Glomerular endothelial cell (primary cell): ENCODE measurements at places on chromosomes 12 and 14.

DNA sequence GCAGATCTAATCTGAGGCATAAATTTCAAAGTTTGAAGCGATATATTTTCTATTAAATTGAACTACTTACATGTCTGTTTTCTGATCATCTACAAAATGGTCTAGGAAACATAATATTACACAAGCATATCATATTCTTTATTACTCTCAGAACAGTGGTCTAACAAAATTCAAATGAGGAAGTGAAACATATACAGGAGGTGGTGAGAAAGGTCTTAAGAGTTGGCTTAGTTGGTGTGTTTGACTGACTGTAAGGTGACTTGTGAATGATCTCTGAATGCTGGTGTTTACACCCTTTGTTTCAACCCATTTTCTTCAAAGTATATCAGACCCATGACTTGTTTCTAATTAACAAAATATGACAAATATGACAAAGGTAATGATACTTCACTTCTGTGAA is 1156.8 kb downstream of the SLC16A7 start:
- no peak for DNase-seq

GRCh38 chr14:22184157-22184829 is 404.7 kb downstream of the DAD1 start:
- DNase-seq: no peak

DNA sequence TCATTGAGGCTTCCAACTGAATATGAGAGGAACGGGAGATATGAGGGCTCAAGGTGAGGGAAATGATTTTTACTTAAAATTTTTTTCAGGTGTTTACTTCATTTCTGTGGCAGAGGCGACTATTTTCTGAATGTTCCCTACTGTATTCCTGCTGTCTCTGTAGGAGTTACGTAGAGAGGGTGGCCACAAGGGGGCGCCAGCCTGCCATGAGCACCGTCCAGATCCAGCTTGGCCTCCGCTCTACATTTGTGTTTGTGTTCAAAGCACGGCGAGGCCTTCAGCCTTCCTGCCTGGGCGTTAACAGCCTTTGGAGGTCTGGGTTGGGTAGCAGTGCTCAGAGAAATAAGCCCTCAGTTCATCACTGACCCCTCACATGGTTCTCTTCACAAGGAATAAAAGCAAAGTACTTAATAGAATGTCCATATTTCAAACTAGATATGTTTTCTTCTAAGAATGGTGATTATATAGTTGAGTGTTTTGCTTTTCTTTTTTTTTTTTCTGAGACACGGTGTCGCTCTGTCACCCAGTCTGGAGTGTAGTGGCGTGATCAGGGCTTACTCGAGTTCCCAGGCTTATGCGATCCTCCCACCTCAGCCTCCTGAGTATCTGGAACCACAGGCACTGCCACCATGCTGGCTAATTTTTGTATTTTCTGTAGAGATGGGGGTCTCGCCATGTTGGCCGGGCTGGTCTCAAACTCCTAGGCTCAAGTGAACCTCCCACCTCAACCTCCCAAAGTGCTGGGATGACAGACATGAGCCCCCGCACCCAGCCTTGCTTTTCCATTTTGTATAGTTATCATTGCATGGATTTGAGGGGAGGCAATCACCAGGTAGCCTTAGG is 22.3 kb downstream of the CKB start:
- peak; percentile 54 for DNase-seq

- no peak for DNase-seq
Observed at GRCh38 chr14:28570391-28570790, 196.2 kb upstream of the FOXG1 start.

DNA sequence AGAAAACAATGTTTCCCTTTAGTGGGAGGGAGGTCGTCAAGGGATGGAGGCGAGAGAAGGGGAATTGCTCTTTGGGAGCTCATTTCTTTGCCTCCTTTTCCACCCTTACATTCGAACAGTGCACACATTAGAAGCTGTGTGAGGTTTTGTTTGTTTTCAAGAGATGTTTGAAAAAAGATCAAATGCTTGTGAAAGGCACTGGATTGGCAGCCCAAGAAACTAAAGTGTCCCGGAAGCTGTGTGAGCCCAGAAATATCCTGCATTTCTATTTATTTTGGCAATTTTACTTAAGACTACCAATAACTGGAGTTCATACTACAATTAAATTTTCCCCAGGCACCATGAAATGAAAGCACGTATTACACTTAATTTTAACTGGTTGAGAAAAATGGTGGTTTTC is 67.0 kb downstream of the IGF1 start:
- DNase-seq: no peak

GRCh38 chr14:88818018-88818417 is 6.4 kb upstream of the TTC8 start:
- DNase-seq: no peak

- DNase-seq: no peak
Observed at GRCh38 chr12:41528874-41529273, 340.8 kb downstream of the PDZRN4 start.

DNA sequence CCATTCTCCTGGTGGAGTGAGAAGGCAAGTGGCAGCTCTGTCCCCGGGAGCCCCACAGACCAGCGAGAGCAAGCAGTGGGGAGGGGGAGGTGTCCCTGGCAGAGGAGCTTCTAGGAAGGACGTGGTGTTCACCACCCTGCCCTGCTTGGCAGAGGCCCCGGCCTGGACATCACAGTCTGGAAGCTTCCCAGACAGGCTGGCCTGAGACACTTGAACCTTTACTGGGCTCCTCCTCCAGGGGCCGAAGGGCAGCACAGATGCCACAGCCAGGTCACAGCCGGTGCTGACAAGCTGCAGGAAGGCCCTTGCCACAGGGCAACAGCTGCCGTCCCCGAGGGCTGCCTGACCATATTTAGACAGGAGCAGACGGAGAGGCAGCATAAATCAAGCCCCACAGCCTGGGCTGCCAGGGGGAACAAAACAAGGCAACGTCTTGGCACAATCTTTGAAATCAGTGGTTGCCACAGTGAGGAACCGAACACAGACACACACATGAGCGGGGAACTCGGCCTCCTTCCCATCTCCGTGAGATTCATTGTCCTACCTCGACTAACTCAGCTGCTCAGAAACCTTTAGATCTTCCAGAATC is 28.5 kb downstream of the PRIMA1 start:
- no peak for DNase-seq

DNA sequence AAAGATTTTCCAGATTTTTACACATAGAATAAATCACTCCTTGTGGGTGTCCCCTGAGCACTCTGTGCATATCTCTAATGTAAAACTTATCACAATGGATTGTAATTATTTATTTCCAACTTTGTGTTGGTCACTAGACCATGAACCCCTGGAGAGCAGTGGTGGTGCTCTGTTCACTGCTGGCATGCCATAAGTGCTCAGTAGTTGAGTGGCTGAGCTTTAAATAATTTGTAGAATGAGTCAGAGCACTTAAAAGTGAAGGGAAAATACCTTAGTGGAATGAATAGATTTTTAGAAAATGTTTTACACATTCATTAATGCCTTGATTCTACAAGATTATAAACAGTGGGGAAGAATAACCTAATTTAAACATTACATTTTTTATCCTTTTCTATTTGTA is 6.3 kb downstream of the MGAT4C start:
- DNase-seq: no peak

- no peak for DNase-seq
Observed at GRCh38 chr12:6941782-6942181, 1.8 kb upstream of the RNU7-1 start.

GRCh38 chr14:105223770-105224544 is 24.4 kb upstream of the BTBD6 start:
- DNase-seq: no peak

DNA sequence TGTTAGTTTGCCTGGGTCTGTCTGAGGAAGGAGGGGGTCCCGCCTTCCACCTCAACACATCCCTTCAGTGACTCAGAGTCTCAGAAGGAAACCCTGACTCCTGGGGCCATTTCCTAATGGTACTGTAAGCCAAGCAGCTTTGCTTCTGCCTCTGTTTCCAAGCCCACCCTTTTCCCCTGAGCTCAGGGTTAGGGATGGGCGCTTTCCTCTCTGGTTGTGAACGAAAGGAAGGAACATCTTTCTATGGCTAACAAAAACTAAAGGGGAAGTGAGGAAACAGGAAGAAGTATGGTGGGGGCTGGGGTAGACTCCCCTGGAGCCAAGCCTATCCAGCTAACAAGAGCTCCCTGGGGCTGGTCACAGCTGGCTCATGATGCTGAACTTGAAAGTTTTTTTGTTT is 11.6 kb upstream of the UNC119B start:
- DNase-seq: no peak

GRCh38 chr12:1104088-1104800 is 113.2 kb downstream of the ERC1 start:
- no peak for DNase-seq

DNA sequence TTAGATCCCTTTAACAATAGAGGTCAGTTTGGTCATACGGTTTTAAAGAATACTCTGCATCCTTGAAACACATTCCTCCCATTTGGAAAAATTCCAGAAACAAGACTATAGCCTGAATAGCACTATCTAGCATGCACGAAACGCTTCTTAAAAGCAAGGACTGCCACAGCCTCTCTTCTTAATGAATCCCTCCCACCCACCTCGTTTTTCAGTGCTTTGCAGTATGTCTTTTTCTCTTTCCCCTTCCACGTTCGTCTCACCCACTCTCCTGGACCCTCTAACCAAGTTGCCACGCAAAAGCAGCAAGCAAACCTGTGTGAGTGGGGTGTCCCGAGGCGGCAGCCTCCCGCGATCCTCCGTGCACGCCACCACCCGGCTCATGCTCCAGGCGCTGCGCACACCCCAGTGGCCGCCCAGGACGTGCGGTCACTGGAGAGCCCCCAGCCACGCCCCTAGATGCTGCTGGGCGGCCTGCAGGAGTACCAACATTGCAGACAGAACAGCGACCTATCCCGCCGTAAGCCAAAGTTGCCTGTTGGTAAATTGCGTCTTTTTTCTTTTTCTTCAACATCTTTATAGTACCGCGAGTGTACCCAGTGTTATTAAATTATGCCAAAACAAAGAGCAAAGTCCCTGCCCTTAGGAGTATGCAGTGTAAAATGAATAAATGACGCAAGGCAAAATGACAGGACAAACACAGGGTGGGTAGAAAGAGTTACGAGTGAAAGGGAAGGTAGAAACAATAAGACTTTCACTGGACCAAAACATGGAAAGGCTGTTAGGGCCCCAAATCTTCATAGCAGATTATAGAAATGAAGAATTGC is at the start of gene SLC38A4:
TSS of gene SLC38A4 (minus strand) at position 407 of the 824 bp plus-strand sequence. CDS start 32,926 bp downstream, outside the sequence.
- DNase-seq: no peak

- DNase-seq: no peak
Observed at GRCh38 chr14:48943913-48944312, 642.3 kb downstream of the RPS29 start.

DNA sequence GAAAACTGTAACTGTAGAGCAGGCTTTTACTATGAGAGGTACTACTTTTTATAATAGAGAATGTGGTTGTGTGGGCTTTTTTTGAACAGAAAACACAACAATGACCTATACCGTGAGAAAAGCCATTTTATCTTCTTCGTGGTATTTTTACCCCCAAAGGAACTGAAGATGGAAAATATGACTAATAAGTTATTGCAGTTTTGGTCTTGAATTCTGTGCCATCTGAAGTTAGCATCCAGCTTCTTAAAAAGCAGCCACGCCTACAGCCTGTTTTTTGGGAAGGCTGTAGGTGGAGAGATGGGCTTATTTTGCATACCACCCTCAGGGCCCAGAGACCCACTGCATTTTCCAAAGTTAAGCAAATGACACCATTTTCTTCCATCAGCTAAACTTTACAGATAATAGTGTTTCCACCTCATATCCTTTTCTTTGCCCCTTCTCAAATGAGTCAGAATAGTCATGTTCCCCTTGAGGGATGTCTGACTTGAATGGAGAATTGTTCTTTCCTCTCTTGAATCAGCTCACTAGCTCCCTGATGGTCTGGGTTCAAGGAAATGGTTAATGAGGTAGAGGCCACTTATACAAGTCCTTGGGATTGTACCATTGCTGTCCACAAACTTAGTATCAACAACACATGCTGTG is 53.0 kb downstream of the TBC1D30 start:
- DNase-seq: no peak

DNA sequence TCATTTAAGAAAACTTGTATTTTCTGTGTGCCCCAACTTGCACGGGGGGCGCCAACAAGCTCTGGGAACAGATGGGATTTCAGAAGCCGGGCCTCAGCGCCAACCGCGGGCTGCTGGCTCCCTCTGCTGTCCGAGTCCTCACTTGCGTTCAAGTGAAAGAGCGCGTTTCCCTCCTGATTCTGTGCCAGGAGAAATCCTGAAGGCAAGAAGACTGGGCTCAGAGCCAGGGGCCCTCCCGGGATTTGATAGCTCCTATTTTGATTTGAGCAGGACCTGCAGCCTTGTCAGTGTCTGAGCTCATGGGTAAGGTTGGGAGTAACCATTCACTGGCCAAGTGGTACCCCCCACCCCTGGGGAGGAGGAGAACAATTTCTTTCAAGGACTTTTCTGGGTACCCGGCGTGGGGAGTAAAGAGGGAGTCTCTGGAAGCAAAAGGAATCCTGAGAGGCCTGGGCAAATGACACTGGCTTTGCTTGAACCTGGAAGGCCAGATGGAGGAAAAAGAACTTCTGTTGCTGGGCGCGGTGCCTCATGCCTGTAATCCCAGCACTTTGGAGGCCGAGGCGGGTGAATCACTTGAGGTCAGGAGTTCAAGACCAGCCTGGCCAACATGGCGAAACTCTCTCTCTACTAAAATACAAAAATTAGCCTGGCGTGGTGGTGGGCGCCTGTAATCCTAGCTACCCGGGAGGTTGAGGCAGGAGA is 179.0 kb upstream of the RGS6 start:
- DNase-seq: peak; percentile 68

- no peak for DNase-seq
Observed at GRCh38 chr12:132517740-132518100, 27.8 kb downstream of the FBRSL1 start.

- DNase-seq: no peak
Observed at GRCh38 chr14:106586098-106586704, 1059.8 kb downstream of the TMEM121 start.

DNA sequence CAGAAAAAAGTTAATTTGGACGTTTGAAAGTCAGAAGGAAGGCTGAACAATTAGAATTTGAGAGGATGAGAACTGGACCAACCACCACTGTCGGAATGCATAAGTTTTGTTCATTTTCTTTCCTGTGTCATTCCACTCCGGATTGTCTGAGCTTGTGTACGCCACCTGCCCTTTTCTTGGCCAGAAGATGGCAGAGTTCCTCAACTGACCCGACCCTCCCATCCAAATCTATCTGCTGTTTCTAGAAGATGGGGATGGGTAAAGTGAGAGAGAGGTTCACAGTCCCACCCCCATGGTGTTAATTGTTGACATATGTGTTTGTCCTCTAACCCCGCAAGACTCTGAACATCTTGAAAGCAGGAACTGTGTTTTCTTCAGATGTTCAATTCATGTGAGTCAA is 388.0 kb downstream of the VRK1 start:
- DNase-seq: no peak

DNA sequence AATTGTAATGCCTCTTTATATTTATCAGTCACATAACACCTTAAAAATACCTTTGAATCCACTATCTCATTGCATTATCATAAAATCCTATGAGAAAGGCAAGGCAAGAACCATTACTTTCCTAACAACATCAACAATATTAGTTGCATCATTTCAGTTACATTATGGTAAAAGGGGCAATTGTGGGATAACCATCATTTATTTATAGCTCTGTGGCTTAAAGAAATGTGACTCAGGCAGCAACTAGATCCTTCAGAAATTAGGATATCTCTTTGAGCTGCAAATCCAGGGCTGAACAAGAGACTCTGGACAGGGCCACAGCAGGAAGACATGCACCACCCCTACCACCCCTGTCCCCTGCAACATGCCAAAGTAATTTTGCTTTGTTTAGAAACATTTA is 36.4 kb downstream of the EPS8 start:
- no peak for DNase-seq
